ENCODE measurements at places on chromosomes 6 and 20. TPM values are rescaled to one million over a fixed set of nuclear protein-coding genes. Genes with fewer than 3 reads are reported as not detected.

BEND6 gene
- total RNA-seq = not detected

EFCAB8 gene
- total RNA-seq = 0.55 TPM

EDN1 gene
- not detected for total RNA-seq

RIPOR2 gene
- total RNA-seq = 234 TPM

AGER gene
- total RNA-seq = 27.6 TPM

ZSCAN23 gene
- total RNA-seq = 0.38 TPM

RAB23 gene
- total RNA-seq = 3.5 TPM

ITPR3 gene
- 55.1 TPM for total RNA-seq

LBP gene
- not detected for total RNA-seq

OOEP gene
- 0.33 TPM for total RNA-seq

SLC26A8 gene
- not detected for total RNA-seq

CTSZ gene
- 49.0 TPM for total RNA-seq

ABHD16B gene
- total RNA-seq = not detected

FAM135A gene
- 9.2 TPM for total RNA-seq

PPIL6 gene
- not detected for total RNA-seq

GMPR gene
- 3.4 TPM for total RNA-seq

- no peak for DNase-seq
Measured at GRCh38 chr6:158233214-158233795, 65.2 kb downstream of the GTF2H5 start.

GRCh38 chr6:80728101-80728750 is 621.8 kb downstream of the BCKDHB start:
- no peak for DNase-seq

DNA sequence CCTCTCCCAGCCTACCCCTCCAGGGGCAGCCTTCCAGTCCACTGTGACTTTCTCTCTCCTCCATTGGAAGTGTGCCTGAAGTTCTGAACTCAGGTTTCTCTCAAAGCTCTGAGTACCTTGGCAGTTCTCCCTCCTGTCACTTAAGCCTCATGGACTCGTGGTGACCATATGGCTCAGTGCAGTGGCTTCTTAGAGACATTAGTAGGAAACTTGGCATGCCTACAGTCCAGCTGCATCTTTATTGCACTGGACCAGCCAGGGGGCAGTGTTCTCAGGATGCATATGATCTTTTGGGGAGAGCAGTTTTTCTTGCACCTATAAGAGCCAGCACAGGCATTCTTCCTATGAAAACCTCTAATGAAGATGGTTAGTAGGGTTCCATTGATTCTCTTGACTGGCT is 47.5 kb upstream of the KCNK16 start:
- DNase-seq = no peak

GRCh38 chr6:20747991-20748390 is 213.7 kb downstream of the CDKAL1 start:
- DNase-seq = no peak

DNA sequence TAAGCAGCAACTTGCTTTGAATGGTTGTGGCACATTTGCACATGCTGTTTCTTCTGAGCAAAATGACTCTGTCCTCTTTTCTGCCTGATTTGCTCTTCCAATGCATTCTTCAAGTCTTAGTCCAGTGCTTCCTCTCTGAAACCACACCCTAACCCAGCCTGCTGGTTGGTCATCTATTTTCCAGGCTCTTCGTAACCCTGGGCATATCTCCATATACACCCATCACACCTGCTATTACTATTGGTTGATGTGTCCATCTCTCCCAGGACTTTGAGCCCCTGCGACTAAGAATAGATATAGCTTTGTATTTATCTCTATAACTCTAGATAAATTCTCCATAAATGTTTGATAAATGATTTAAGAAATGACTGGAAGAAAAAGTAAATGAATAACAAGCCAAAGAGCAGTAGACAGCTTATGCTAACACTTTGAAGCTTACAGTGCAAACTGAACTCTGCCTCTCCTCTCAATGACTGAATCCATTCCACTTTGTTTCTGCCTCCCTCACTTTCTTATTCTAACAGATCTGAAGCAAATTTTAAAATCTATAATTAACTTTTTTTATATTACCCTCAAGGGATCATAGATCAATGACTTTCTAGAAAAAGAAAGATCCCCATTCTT is 59.7 kb upstream of the NT5E start:
- DNase-seq = no peak

GRCh38 chr6:2101213-2101612 is 144.2 kb downstream of the GMDS start:
- DNase-seq = no peak

DNA sequence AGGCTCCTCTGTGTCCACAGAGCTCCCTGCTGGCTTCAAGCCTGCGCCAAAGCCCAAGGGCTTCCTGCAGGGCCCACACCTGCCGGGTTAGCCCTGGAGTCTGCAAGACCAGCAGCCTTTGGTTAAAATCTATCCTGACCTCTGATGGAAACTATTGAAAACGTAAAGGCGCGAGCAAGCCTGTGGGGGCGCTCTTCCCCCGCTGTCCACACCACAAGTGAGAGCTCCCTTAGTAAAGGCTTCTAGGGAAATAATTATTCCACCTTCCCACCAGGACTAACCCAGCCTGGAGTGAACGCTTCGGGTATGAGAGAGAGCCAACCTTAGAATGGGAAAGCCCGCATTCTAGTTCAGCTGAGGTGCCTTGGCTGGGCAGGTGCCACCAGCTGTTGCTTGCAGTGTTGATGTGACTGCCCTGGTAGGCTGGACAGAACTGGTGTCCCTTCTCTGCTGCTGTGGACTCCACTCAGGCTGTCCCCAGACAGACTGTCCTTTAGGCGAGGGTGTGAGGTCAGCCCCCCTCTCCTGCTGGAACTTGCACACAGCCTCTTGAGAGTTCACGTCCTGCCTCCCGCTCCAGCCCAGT is 68.7 kb downstream of the SYTL3 start:
- no peak for DNase-seq

DNA sequence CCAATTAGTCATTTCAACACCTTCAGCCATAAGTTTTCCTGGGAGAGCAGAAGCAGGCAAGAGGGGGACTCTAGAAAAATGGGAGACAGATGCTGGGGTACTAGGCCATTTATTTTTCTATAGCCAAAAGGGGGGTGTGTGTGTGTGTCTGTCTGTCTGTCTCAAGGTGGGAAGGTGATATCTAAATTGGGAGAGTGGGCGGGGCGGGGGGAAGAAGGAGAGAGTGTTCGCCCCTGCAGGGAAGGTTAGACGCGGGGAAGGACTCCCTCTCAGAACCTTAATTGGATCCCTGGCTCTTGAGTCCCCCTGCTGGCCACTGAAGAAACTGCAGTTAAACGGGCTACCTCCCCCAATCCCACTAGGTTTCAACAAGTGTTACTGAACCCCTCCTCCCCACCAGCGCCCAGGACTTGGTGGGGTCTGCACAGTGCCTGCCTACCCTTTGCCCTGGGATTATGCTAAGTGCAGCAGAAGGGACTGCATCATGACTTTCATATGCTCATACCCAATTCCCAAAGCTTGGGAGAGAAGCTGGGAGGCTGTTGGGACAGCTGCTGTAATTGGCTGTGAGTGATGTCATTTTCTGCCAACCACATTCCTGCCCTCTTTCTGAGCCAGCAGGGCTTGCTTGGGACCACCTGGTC is 45.8 kb downstream of the FOXP4 start:
- DNase-seq = peak; percentile 80

- DNase-seq = no peak
Measured at GRCh38 chr6:45031601-45032000, 296.5 kb upstream of the RUNX2 start.

DNA sequence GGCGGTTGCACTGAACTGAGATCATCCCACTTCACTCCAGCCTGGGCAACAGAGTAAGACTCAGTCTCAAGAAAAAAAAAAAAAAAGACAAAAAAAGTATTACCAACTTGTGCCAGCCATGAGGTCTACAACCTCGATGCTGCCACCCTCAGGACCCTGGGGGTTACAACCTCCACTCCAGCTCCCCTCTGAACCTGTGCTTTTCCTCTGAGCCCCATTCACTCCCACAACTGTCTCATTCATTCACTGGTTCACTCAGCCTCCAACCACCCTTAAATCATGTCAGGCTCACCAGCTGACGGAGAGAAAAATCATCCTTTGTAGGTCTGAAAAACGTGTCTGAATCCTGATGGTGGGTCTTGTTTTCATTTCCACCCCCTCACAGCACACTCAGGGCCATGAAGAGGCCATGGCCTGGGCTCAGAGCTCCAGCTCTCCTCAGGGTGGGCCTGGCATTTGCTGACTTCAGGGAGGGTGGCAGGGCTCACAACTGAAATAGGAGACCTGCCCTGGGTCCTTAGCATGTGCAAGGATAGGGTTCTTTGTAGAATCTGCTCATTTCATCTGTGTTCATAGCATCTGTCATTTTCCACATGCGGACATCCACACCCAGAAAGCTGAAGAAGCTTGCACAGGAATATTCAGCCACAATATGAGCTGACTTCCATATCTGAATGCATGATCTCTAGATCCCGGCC is 1.9 kb upstream of the ULBP1 start:
- peak; percentile 45 for DNase-seq

DNA sequence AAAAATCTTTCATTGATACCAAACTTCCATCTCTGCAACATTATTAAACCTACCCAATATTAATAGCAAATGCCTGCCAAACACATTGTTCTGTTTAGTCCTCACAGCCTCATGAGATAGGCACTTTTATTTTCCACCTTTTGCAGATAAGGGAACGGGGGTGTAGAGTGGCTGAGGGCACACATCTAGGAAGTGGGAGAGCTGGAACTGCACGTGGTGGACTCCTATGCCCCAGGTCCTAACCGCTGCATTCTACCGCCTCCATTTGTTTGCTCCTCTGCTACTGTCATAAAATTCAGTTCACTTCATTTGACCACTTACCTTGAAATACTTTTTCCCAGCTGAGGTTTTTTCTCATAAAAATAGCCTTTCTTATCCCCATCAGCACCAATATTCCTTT is 7.6 kb downstream of the FAM217A start:
- DNase-seq = no peak

DNA sequence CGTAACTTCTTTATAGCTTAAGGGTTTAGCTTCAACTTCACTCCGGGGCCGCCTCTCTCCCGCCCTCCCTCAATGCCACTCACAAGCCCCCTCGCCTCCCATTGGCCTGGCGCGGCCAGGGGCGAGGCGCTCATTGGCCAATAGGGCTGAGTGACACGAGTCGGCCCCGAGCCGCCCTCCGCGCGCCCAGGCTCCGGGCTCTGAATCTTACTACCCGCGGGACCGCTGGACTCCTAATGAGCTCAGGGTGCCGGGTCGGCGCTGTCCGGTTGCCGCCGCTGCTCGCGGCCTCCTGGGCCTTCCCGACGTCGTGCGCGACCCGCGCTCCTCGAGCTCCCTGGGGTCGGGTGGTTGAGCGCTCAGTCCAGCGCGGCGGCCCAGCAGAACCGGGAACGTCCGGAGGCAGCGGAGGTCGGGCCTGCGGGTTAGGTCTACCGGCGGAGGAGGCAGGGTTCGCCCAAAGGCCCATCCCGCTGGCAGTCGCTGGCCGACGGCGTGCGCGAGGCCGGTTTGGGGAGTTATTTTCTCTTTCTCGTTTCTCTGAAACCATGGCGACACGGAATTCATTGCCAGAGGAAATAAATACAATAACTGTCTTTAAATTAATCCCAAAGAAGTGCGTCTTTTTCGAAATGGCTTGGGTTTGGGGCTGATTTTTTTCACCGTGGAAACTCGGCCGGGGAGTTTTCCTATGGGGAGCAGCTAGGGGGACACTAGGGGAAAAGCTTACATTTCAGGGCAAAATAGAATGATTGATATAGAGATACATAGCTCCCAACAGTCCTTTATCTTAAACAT is at the start of gene SIM1:
TSS of gene SIM1 (minus strand) at position 19 of the 798 bp plus-strand sequence. CDS start 1,453 bp downstream, outside the sequence.
- no peak for DNase-seq

GRCh38 chr20:36061754-36062153 is 92.8 kb upstream of the EPB41L1 start:
- no peak for DNase-seq

- no peak for DNase-seq
Measured at GRCh38 chr6:167291623-167292300, 647 bp downstream of the UNC93A start.

DNA sequence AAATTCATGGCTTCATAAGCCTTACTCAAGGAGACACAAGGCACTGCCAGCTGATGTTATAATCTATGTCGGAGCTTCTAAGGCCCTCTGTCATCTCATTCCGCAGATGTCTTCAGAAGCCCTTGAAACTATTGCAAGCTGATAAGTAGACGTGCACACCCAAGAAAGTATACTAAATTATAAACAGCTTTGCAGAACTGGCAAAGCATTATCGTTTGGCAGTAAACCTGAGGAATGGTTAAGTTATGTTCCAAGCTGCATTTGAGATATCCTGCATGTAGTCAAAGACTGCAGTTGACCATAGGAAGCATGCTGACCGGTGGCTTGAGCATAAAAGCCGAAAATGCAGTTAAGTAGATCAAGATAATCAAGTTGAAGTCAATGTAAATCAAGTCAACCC is 425.8 kb upstream of the SOX4 start:
- DNase-seq = no peak
